AG08396 (cell line): ENCODE measurements at places on chromosomes 3 and 15.

- DNase-seq: no peak
These were observed 7.8 kb downstream of the DLL4 start for GRCh38 chr15:40936709-40937666.

DNA sequence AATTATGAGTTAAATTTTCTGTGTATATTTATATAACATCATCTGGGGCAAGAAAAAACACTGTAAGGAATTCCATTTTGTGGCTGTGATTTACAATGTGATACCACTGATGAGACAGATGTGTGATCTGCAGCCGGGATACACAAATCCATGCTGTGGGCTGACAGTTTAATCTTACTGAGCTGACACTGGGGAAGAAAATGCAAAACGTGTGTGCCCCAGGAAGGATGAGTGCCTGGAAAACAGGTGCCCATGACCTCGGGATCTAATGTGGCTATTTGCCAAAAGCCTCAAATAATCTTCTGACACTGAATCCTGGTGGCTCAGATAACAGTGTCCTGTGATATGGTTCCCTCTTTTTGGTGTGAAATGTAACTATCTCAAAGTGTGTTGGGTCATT is 10.5 kb downstream of the MYRIP start:
- no peak for DNase-seq

GRCh38 chr3:115518100-115518852 is 105.0 kb upstream of the GAP43 start:
- DNase-seq: peak; percentile 60

GRCh38 chr15:65089206-65089824 is 12.8 kb downstream of the KBTBD13 start:
- peak; percentile 62 for DNase-seq

DNA sequence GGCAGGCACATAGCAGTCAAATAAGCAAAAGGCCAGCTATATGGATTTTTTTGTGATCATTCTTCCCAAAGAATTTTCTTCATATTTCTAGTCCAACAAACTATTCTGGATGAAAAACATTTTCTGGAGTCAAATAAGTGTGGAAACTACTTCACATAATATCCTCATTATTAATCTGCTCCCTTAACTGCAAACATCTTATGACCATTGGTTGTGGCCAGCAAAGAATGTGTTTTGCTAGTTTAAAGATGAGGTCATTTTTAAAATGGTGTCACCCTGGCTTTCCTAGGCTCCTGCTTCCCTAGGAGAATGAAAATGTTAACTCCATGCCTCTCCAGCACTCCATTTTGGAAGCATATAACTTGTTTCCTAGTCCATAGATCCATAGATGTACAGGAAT is 118.8 kb downstream of the SST start:
- DNase-seq: peak; percentile 16

DNA sequence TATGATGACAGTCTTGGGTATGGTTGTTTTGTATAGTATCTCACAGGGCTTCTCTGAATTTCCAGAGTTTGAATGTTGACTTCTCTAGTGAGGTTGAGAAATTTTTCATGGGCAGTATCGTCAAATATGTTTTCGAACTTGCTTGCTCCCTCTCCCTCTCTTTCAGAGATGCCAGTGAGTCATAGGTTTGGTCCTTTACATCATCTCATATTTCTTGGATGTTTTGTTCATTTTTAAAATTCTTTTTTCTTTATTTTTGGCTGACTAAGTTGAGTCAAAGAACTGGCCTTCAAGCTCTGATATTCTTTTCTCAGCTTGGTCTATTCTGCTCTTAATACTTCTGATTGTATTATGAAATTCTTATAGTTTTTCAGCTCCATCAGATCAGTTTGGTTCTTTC is 282.3 kb upstream of the NECTIN3 start:
- no peak for DNase-seq

DNA sequence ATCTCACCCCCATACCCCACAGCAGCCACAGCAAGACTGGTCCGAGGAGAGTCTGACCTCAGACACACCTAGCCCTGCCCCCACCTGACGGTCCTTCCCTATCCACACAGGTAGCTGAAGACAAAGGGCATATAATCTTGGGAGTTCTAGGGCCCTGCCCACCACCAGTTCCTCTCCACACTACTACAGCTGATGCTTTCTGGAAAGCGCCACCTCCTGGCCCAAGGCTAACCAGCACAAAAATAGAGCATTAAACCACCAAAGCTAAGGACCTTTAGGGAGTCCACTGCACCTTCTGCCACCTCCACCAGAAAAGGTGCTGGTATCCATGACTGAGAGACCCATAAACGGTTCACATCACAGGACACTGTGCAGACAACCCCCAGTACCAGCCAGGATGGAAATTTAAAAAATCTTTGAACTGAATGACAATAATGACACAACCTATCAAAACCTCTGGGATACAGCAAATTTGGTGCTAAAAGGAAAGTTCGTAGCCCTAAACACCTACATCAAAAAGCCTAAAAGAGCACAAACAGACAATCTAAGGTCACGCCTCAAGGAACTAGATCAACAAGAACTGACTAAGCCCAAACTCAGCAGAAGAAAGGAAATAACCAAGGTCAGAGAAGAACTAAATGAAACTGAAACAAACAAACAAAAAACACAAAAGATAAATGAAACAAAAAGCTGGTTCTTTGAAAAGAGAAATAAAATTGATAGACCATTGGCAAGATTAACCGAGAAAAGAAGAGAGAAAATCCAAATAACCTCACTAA is 122.1 kb upstream of the TPRG1 start:
- DNase-seq: no peak
